Non-pigmented ciliary epithelial cell (primary cell): ENCODE measurements at places on chromosomes 7 and 10.

- DNase-seq, result no peak
Observed at GRCh38 chr7:105249216-105249615, 139.5 kb downstream of the SRPK2 start.

DNA sequence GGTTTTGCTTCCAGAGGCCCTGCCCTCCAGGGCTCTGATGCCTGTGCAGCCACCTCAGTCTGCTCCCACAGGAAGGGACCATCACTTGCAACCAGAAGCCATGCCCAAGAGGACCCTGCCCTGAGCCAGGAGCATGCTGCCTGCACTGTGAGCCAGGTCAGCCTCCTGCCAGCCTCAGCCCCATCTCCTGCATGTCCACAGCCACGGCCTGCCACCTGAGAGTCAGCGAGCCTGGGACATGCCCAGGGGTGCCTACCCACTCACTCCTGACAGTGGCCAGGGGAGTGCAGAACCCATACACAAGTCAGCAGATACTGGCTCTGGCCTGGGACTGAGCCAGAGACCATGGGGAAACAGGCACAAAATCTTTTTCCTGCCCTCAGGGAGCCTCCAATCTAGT lies 6.6 kb upstream of the KCP start:
- DNase-seq, result no peak

DNA sequence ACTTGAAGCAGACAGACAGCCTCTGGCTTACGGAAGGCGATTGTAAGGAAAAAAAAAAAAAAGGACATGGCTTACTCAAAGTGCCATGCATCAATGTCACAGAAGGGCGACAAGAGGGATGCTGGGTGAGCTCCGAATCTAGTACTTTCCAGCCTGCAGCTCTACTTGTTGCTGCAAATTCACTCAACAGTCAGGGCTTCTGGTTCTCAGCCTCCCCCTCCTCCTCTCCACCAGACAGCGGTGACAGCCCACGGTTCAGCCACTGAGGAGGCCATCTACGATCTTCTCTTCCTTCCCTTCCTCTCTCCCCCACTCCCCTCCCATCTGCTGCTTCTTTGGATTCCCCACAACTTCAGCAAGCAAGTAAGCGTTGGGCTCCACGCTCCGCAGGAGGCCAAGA lies 63.5 kb downstream of the PRKAG2 start:
- no peak for DNase-seq

GRCh38 chr7:144518360-144518759 lies 114.9 kb upstream of the NOBOX start:
- DNase-seq, result no peak

GRCh38 chr7:151327659-151328058 lies 14.0 kb upstream of the NUB1 start:
- DNase-seq, result no peak

GRCh38 chr7:42262964-42263363 lies 26.0 kb upstream of the GLI3 start:
- DNase-seq, result no peak

DNA sequence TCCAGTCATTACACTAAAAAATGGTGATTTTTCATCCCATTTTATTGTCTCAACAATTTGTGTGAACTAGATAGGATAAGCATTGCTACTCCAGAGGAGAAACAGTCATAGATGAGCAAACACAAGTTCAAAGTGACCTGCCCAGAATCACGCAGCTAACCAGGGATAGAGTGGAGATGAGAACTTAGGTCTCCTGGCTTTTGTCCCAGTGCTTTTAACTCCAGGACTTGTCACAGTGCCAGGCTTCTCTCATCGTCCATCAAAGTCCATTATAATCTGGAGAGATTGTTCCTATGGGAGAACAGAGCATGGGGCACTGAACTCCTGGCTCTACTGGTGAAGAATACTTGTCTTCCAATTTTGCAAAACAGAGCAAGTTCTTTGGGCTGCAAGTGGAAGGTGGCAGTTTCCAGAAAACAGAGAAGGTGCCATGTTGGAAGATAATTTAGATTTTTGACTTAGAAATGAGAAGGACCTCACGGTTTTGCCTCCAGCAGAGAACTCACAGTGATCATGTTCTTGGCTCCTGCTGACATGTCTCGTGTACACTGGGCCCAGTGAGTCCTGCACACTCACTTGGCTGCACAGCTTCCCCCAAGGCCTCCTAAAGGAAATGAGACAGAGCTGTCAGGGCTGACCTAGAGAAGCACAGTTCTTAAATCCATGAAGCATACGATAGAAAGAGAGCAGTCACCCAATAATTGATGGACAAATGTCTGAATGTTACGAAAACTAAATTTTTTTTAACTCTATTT lies 322.9 kb upstream of the NRP1 start:
- DNase-seq, result no peak

- DNase-seq, result no peak
Observed at GRCh38 chr7:95472581-95473161, 13.1 kb upstream of the ASB4 start.

DNA sequence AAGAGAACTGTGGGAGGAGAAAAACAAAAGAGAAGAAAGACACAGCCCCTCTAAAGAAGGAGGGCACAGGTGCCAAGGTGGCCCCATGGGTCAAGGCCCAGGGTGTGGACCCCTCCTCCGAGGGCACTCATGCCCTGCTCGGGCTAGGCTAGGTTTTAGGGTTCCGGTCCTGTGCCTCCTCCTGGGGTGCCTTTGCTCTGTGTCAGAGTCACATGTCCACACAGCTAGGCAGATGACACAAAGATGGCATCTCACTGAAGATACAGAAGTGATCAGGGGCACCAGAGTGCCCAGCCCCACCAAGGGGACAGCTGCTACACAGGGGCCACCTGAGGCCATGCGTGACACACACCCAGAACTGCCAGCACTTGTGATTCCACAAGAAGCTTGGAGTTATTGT lies 116.4 kb upstream of the PPIF start:
- no peak for DNase-seq

- DNase-seq, result no peak
Observed at GRCh38 chr7:101420436-101420835, 57.8 kb downstream of the COL26A1 start.

GRCh38 chr10:75197066-75197465 lies 13.5 kb upstream of the VDAC2 start:
- DNase-seq, result no peak

- DNase-seq, result no peak
Observed at GRCh38 chr7:80199051-80199450, 64.4 kb downstream of the GNAI1 start.

- DNase-seq, result no peak
Observed at GRCh38 chr7:35430547-35431153, 176.8 kb upstream of the TBX20 start.

DNA sequence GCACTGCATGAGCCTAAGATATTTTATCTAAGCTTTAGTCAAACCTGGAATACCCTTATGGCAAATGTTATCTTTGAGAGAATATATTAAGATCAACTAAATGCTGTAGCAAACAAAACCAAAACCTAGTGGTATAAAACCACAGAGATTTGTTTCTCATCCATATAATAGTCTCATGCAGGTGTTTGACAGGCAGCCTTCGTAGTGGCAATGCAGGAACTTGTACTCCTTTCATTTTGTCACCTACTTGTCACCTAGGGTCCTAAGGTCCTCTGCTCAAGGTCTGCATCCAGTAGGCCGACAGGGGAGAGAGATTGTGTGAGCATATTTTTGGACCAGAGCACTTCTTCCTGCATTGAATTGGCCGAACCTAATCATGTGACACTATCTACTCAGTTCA lies 352.6 kb downstream of the GPR37 start:
- no peak for DNase-seq

DNA sequence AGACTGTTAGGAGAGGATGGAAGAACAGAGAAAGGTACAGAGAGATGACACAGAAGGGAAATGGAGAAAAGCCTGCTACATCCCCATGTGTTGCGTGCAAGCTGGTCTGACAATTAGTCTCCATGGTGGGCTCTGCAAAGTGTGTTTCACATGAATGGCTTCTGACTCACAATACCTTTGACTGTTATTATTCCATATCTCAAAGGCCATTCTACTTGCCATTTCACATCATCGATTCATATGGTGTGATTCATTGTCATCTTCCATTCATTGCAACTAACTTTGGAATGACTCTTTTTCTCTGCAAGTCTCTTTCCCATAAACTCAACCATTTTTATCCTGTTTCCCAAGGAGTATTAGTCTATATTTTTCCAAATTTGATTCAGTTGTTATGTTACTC lies 208.9 kb upstream of the INHBA start:
- DNase-seq, result peak; percentile 55

GRCh38 chr10:124417895-124418725 lies 613 bp downstream of the OAT start:
- no peak for DNase-seq

DNA sequence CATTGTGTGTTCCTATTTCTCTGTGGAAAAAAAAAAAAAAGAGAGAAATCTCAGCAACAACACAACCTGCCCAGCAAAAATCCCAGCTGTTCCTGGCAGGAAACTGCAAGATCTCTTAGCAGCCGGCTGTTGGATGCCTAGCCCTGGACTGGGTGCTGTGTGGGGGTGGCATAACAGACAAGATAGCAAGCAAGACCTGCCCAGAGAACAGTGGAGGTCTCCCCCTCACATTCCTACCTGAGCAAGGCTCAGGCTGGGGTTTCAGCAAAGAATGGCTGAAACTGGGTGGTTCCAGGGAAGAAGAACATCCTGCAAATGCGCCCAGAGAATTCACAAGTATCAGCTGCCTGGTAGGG lies 248.8 kb upstream of the ZMIZ1 start:
- DNase-seq, result no peak

DNA sequence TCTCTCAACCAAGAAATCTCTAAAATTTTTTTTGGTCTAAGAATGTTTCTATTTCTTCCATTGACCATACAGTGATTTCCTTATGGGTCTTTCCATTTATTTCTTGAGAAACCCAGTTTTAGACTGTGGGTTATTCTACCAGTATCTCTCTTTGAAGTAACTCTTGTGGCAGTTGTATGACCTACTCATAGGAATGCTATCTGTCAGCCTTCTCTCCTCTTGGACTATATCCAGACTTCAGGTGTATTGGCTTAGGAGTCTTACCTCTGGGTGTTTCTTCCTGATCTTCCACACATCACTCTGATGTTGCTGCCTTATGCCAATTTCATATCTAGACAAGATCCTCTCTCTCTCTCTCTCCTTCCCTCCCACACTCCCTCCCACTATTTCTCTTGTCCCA lies 178.1 kb downstream of the BMPER start:
- DNase-seq, result no peak

- DNase-seq, result no peak
Observed at GRCh38 chr10:105793071-105793470, 1152.0 kb downstream of the SORCS3 start.

DNA sequence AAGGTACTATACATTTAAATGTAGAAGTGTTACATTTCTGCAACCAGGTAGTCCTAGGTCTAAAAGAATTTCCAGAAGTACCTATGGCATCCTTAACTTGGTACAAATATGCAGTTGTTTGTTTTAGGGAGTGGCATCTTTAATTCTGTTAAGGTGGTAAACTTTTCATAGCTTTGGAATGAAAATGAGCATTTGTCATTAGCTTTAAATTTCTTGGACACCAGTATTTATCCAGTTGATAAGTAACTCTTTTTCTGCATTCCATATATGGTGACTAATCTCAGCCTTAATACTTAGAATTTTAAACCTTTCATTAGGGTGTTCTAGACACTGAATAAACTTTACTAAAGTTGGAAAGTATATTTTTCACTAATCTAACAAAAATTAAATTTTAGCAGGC lies 10.8 kb downstream of the SLF2 start:
- DNase-seq, result no peak

GRCh38 chr7:81688622-81689411 lies 81.0 kb downstream of the HGF start:
- no peak for DNase-seq

DNA sequence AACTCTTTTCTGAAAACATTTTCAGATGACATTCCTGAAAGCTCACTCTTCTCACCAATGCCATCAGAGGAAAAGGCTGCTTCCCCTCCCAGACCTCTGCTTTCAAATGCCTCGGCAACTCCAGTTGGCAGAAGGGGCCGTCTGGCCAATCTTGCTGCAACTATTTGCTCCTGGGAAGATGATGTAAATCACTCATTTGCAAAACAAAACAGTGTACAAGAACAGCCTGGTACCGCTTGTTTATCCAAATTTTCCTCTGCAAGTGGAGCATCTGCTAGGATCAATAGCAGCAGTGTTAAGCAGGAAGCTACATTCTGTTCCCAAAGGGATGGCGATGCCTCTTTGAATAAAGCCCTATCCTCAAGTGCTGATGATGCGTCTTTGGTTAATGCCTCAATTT lies 16.5 kb downstream of the ANLN start:
- DNase-seq, result no peak

- no peak for DNase-seq
Observed at GRCh38 chr7:152424348-152425108, 11.3 kb downstream of the KMT2C start.

GRCh38 chr7:13851736-13852135 lies 137.7 kb downstream of the ETV1 start:
- DNase-seq, result peak; percentile 62

DNA sequence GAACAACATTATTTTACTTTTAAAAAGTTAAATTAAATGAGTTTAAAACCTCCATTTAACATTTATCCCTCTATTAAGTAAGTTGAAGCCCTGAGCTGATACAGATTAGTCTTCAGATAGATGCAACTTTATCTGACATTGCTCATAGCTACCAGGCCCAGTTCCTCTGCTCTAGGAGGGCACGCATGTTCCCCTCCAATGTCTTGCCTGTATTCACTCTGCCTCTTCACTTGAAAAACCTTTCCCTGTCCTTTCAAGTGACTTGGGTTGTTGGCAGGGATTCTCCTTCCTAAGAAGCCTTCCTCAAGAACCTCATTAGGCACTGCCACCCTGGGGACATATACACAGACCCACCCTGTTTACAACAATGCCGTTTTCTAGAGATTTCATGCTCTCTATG lies 270.4 kb downstream of the RELN start:
- no peak for DNase-seq
